ENCODE measurements at places on chromosomes 4 and X.

DNA sequence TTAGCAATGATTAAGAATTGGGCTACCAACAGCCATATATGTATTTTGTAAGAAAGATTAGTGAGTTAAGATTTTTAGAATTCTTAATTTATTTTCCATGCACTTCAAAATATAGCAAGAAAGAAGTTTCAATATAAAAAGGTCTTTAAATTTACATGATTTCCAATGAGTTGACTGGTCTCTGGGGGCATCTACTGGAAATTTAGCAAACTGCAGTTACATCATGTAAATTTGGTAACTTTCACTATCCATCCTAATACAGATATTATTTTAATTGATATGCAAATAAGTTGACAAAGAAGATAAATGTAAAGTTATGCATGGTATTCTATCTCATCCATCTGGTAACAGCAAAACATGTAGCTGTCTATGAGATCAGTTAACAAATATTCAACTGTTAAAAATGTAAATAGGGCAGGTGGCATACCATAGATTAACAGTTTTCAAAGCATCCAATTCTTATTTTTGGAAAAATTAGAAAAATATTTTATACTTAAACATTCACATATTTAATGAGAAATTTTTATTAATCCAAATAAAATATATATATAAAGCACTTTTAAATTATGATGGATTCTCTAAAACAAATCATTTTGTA is 29.1 kb downstream of the TTC29 start:
- DNase-seq: no peak

DNA sequence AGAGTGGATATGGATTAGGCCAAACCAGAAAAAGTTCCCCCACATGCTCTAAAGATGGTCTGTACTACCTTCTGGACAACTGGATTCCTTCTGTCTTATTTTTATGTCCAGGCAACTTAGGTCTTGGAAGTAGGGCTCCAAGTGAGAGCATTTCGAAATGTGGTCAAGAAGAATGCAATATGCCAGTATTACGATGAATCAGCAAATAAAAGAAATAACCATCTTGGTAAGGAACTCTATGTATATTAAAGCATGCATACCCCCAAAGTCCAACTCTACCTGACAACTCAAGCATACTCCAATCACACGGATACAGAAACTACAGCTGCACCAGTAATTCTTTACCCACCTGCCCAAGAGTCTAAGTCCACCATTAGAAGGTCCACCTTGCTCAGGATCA is 234.5 kb downstream of the HNRNPD start:
- DNase-seq: no peak

DNA sequence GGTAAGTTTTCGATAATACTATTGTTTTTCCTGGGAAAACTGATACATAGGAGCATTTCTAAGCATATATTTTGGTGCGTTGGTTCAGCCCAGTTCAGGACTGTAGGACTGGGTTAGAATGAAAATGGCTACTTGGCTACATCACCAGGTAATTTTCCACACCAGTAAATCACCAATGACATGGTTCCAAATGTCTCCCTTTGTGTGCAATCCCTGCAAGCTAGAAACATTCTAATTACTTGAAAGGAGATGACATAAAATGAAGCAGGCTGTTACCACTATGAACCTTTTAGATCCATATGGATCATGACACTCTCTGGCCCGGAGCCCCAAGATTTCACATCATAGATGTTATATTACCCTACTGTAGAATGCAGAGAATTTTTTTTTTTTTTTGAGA is 577.4 kb upstream of the FTHL17 start:
- no peak for DNase-seq

- DNase-seq: no peak
These were observed 2.2 kb downstream of the SOX3 start for GRCh38 chrX:140502491-140503237.

DNA sequence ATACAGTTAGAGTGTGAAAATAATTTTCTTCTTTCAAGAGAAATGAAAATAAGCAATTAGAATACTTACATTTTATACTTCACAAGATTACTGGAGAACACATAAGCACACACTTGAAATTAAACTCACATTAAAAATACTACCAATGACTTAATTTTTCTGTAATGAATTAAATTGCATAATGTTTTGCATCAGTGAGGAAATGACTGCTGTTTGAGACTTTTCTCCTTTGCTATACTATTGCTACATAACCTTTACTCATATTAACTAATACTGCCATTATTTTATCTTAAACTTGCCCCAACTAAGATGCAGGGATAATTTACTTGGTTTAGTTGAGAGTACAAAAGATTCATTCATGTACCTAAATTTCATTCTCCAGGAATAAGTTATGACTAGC is 590.9 kb downstream of the ARAP2 start:
- no peak for DNase-seq

DNA sequence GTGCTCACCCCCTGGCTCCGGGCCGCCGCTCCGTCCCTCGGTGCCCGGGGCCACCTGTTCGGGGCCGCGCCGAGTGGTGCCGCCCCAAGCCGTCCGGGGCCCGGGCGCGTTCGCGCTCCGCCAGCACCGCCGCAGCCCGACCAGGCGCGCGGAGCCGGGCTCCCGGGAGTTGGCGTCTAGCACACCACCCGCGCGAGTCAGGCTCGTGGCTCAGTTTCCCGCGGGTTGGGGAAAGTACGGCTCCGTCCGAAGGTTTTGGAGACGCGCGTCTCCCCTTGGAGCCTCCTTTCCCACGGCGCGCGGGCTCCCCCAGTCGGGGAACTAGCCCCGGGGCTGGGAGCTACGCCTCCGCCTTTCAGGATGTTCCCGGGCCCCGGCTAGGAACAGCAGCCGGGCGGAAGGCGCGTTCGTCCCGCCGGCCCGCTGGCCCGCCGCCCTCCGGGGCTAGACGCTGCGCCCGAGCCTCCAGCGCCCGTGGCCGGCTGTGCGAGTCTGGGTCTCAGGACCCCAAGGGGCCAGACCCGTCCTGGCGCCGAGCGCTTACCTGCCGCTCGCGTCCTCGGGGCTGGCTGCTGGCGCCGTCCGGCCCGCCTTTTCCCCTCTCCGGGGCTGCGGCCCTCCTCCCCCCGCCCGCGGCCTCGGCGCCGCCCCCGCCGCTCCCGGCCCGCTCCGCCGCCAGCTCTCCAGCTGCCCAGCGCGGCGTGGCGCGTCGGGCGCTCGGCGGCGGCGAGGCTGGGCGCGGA is at the start of gene ADGRG2:
Gene ADGRG2, minus strand, starts transcription at position 571 of the 743 bp plus-strand sequence. CDS start 53,634 bp downstream, outside the sequence.
- DNase-seq: no peak

GRCh38 chrX:151815398-151815797 is 80.9 kb downstream of the CNGA2 start:
- DNase-seq: no peak

Data from NCI-H524 treated with DMSO at 0.1 percent for 48 hours (cell line).